ENCODE measurements at places on chromosomes 5 and 9.

DNA sequence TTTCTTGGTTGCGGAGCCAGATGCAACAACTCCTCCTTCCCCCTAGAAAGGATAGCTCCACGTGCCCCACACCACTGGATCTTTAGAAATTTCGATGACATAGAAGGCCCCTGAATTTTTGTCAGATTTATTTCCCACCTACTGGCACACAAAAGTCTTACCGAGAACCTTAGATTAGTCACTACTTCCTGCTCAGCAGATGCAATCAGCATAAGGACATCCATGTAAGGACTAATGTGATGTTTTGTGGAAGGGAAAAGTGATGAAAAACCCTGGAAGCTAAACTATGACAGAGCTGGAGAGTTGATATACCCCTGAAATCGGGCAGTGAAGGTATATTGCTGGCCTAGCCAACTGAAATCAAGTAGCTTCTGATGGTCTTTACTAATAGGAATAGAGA lies 125.5 kb upstream of the NFIL3 start:
- no peak for DNase-seq

DNA sequence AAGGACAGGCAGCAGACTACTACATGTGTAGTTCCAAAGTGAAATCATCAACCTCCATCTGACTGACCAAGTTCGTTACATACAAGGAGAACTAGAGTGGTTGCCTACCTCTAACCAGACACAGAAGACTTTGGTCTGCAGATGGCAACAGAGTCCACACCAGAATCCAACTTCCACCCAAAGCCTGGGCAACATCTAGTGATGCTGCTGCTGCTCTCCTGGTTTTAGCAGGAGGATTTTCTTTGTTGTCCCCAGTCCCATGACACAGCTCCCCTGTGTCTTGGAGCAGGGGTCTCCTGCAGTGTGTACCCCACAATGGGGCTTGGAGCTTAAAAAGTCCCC lies 46.4 kb upstream of the APC start:
- DNase-seq = no peak

GRCh38 chr5:98770911-98771322 lies 2.5 kb upstream of the RGMB start:
- DNase-seq = no peak

DNA sequence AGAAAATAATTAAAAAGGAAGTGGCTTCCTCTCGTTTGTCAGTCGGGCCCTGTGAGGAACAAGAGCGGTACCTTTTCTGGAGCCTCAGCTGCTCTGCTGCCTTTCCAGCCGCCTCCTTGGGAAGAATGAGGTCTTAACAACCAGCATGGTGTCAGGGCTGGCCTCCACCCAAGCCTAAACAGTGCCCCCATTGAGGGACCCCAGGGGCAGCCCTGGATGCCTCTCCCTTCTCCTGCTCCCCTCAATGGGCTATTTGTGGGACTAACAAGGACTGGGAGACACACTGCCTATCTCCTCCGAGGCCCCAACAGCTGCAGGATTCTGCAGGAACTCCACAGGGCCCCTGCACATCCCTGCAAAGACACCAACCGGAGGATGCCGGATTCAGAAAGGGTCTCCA lies 155.4 kb upstream of the MAP3K1 start:
- DNase-seq = no peak

DNA sequence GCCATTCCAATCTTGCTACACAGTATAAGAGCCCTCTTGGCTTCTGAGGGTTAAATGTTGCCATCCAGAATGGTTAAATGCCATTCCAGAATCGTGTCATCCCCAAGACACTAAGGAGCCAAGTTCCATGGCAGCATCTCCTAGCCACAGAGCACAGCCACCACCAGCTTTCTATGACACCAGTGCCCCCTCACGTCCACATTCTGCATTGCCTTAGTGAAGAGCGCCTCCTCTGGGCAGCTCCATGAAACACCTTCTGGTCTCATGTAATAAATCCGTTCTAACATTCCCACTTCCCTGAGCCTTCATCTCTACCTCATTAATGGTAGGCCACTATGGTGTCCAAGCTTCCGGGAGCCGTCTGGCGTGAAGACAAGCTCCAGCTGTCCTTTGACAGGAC lies 12.4 kb downstream of the CBY3 start:
- no peak for DNase-seq

- DNase-seq = no peak
Measured at GRCh38 chr5:180212363-180213255, 3.6 kb upstream of the RASGEF1C start.
